ENCODE measurements at places on chromosomes 2 and 18. TPM values are rescaled to one million over a fixed set of nuclear protein-coding genes. Genes with fewer than 3 reads are reported as not detected.

OXER1 gene
- 29.7 TPM for total RNA-seq

RNPEPL1 gene
- 40.6 TPM for total RNA-seq

REG1B gene
- 4.9 TPM for total RNA-seq

PTGR3 gene
- total RNA-seq: 25.4 TPM

KIF3C gene
- total RNA-seq: 0.86 TPM

TMEM17 gene
- total RNA-seq: 0.50 TPM

NYAP2 gene
- not detected for total RNA-seq

DHRS9 gene
- total RNA-seq: 0.30 TPM

CD302 gene
- total RNA-seq: 98.8 TPM

IL36A gene
- not detected for total RNA-seq

PRKAG3 gene
- total RNA-seq: not detected

PAIP2B gene
- total RNA-seq: 26.8 TPM

DNA sequence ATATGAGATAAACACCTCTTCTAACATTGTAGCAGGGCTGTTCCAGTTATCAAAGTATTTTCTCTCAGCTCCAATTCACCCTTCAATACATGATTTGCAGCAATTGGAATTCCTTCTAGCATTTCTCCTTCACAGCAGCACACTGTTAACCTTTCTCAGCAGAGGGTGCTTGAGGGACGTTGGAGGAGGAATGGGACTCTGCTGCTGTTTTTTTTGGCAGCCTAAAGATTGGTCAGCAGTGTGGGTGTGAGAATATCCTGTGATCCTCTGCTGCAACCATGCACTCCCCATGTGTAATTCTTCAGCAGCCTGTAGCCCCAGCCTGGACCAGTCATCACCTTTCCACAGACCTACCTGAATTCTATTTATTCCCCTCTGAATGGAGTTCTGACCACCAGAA, 1708.9 kb upstream of the CELF4 start:
- DNase-seq: no peak

DNA sequence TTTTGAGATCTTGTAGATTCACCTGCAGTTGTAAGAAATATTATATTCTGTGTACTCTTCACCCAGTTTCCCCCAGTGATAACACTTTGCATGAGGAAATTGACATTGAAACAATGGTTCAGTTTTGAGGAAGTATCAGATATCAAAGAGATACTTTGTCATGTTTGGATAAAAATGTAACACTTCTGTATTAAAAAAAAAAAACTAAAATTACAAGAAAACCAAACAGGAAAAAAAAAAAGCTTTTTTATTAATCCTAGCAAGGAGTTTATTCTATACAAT, 204.0 kb downstream of the ARL4C start:
- no peak for DNase-seq

GRCh38 chr18:62838475-62839098, 123.2 kb downstream of the PHLPP1 start:
- no peak for DNase-seq

DNA sequence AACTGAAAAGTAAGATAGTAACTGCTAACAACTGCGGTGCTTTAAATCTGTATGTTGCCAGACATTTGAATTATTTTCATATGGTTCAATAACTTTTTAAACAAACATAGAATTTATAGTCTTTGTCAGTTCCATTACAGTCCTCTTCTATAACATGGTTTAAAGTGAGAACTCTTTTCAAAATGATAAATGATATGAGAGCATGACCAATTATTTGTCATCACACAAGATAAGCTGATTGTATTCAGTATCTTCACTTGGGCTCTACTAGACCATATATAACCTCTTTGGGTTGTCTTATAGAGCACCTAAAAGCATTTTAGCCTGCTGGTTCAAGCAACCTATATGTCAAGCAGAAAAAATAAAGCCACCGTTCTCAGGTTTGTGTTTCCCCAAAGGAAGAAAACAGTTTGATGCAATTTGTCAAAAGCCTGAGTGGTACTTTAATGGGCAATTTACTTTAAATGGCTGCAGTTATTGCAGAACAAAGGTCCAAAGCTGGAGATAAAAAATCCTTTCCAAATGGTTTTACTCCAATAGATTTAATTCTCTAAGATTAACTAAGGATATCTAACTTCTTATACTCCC, 298.4 kb downstream of the FSIP2 start:
- no peak for DNase-seq

- no peak for DNase-seq
These were observed 78.4 kb downstream of the CCDC93 start for GRCh38 chr2:117935456-117935855.

GRCh38 chr2:165634855-165635254, 159.2 kb downstream of the GALNT3 start:
- no peak for DNase-seq

- DNase-seq: no peak
These were observed 77.2 kb upstream of the ST8SIA3 start for GRCh38 chr18:57275111-57275510.

- DNase-seq: no peak
These were observed 109.7 kb downstream of the ATL2 start for GRCh38 chr2:38267270-38267925.

- DNase-seq: no peak
These were observed 20.6 kb downstream of the ITGA6 start for GRCh38 chr2:172447811-172448493.

- no peak for DNase-seq
These were observed 341.7 kb downstream of the STK39 start for GRCh38 chr2:167905668-167906067.

DNA sequence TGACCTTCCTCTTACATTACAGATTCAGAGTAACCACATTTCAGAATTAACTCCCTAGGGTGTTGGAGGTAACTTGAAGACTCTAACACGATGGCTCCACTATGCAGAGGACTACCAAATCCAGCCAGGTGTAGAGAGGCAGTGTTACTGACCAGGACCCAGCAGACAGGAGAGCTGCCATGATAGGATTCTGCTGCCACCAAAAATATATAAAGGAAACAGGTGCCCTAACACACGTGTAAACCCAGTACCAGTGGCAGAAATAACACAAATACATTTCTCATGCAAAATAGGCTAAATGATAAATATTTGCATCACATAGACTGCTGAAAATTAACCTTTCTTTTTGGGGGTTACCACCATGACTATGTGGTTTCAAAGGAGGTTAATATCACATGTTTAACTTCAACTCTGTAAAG, 7.0 kb downstream of the ZBTB14 start:
- DNase-seq: no peak

- DNase-seq: no peak
These were observed 142.8 kb downstream of the TMEM17 start for GRCh38 chr2:62363166-62363565.

GRCh38 chr2:120261387-120262006, 8.8 kb downstream of the RALB start:
- DNase-seq: no peak

DNA sequence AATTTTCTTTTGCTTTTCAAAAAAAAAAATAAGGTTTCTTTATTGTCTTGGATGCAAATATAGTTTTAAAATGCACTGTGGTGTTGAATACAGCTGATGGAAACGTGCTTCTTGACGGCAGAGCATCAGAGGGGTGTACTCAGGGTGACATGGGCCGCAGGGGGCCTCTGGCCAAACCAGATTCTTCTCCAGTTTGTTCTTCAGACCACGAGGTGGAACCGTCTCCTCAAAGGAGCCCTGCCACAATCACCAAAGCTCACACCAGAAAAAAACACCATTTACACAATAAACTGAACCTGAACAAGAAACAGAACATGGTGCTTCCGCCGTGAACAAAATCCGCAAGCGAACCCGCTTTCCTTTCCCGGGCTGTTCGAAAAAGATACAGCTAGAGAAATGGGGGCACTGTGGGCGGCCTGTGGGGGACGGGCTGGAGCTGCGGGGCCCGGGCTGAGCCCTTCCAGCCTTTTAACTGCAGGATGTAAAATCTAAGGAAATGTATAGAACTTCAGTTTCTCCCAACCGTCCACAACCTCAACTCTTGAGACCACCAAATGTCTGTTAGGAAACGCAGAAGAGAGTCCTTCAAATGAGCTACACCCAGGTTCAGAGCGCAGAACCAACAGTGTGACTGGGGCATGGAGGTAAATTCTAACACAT, 34.5 kb downstream of the PSMG2 start:
- no peak for DNase-seq

GRCh38 chr2:206232287-206233035, 42.0 kb upstream of the ZDBF2 start:
- no peak for DNase-seq

DNA sequence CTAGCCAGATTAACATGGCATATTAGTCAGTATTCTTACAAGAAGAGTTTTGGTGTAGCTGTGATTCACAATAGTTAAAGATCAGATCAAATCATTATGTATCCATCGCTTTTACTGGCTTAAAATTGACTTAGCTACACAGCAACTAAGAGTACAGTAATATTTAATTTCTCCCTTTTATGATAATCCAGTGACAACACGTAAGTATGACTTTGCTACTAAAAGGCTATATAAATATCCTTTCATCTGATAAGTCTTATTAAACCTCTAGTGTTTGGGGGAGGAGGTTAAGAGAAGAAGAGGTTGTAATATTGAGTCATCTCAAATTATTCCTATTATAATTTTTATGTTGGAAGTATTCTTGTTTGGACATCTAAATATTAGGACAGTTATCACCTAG, 51.0 kb downstream of the KCNG3 start:
- no peak for DNase-seq

DNA sequence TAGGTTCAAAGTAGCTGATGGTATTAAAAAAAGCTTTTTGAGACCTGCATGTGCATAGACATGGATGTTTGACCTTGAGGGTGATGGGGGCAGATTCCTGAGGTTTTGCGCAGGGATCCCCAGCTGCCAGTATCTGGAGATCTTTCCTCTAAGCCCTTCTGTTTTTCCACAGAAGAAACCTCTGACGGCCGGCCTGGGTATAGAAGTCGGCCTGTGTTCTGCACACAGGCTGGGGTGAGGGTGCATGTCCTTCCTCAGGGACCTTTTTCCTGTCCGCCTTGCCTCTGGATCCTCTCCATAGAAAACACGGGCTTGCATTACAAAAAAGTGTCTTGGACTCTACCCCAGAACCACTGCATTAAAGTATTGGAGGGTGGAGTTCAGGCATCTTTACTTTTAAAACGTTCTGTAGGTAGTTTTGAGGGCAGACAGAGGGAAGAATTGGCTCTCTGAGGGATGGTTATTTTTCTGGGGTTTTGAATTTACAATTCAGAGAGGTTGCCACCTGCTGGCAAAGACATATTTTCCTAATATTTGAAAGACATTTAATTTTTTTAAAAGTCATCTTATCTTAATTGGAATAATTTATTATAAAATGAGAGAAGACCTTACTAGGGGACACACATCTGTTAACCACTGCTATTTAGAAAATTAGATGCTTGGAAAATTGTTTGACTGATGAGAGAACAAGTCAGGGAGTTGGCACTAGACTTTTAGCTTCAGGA, 350.6 kb downstream of the DCDC2C start:
- no peak for DNase-seq

- no peak for DNase-seq
These were observed 300.5 kb downstream of the SUCLG1 start for GRCh38 chr2:84158605-84159004.

- peak; percentile 88 for DNase-seq
These were observed 42.1 kb downstream of the BMP10 start for GRCh38 chr2:68828887-68829708.

DNA sequence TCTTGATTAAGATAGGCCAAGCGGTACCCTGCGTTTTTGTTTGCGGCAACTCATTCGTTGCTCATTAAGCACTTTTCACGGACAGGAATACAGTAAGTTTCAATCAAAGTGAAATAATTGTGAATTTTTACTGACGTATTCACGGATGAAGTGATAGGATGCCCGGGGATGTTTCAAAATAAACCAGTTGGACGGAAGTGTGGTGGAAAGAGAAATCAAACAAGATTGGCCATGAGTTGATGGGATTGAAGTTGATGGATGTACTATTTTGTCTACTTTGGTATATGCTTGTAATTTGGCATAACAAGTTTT, 481 bp downstream of the TMEM177 start:
- DNase-seq: no peak

DNA sequence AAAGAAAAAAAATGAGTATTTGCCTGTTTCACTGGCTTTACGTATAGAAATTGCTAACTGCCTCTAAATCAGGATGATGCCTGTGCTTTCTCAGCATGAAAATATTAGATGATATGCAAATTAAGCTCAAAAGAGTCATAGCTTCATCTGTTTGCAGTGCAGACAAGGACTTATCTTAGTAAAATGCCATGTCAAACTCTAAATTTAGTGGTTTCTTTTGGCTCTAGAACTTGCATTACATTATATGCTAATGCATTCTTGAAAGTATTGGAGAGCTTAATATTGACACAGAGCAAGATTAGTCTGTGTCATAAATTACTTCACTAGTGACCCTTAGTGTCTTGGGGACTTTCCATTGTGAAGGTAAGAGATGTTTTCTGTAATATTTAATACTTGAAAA, 1109.1 kb upstream of the NRXN1 start:
- DNase-seq: no peak

- no peak for DNase-seq
These were observed 112.1 kb downstream of the RBMS1 start for GRCh38 chr2:160381425-160381951.

- DNase-seq: no peak
These were observed 234.2 kb downstream of the CDH2 start for GRCh38 chr18:27942706-27943105.

- no peak for DNase-seq
These were observed 11.9 kb downstream of the IL1B start for GRCh38 chr2:112824694-112825085.

DNA sequence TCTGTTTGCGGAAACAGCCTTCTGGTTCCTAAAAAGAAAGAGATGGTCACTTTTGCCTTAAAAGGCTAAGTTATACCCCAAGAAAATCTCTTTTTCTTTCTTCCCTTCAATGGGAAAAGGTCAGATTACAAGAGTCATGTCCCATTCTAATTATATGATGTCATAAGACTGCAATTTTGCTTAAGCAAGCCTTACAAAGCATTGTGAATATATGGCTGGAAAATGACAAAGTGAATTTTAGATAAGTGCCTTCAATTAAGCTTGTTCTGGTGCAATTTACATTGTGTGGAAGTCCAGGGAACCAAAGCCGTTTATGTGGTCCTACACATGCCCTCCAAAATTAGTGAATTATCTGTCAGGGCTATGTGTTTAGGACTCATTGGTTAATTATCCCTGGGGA, 7.6 kb upstream of the BMP10 start:
- DNase-seq: no peak

DNA sequence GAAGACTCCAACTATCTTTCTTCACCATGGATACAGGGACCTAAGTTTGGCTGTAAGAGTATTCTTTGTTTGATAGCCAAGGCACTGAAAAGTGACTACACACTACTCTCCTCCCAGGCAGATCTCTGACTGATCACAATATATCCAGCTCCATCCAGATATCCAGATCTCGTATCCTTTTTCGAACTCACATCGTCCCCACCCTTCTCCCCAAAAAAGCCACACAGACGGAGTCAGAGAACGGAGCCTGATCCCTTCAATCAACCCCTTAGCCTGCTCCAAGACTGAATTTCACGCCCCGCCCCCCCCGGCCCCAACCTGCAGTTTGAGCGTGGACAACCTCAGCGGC, 533 bp downstream of the DHX57 start:
- no peak for DNase-seq

DNA sequence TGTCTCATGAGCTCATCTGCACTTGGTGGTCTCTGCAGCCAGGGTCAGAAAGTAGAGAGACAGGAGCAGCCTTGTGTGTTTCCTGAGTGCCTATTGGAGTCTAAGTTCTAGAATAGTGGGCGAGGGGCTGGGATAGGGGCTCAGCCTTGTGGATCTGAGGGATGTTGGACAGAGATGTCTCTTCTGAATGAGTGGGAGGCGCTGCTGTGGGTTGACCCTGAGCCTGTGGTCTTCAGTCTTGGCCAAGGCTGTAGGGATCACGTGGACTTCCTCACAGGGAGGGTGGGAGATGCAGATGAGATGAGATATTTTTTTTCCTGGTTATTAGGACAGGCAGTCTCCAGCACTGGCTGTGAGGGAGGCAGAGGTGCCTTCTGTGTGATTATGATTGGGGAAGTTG, 61.8 kb downstream of the RNF144A start:
- no peak for DNase-seq
